ENCODE measurements at places on chromosomes 16 and 17.

DNA sequence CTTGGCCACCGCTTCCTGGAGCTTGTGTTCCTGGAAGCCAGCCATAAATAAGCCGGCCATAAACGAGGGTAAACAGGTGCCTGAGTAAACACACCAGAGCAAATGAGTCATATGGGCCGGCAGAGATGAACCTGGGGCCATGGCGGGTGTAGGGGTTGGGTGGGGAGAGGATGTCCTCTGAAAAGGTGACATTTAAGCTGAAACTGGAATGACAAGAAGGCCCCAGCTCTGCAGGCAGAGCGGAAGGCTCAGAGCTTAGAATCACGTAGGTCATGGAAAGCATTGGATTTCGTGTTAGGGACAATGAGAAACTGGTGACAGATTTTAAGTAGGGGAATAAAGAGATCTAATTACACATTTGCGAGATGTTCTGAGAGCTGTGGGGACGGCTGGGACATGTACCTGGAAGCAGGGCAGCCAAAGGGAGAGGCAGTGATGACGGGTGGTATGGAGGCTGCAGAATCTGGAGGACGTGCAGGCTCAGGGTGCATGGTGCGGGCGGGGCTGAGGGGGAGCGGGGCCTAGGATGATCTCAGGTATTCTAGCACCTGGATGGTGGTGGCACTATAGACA, 8.1 kb upstream of the DNASE1 start:
- DNase-seq = no peak

- DNase-seq = no peak
Measured at GRCh38 chr17:63476854-63477479, at the start of gene ACE. TSS of gene ACE (plus strand) at chr17:63477061. CDS start at chr17:63477095, 34 bp downstream.

- DNase-seq = no peak
Measured at GRCh38 chr16:325375-326145, 27.0 kb downstream of the AXIN1 start.

GRCh38 chr17:72099919-72100318, 20.9 kb upstream of the SOX9 start:
- no peak for DNase-seq

DNA sequence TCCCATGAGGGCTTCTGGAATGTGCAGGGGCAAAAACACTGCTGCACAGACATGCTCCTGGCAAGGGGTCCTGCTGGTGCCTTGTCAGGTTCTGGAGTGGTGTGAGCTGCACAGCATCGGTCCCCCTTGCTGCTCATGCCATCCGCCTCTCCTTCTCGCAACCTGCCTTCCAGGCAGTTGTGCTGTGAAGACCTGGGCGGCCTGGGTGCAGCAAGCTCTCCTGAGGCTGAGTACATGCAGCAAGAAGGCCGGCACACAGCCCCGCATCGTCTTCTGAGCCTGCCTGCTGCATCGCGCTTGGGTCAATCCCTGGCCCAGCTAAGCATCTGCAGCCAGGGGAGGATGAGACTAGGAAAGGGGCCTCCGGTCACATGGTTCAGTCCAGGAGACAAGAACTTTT, 478 bp upstream of the TRPV1 start:
- DNase-seq = no peak

DNA sequence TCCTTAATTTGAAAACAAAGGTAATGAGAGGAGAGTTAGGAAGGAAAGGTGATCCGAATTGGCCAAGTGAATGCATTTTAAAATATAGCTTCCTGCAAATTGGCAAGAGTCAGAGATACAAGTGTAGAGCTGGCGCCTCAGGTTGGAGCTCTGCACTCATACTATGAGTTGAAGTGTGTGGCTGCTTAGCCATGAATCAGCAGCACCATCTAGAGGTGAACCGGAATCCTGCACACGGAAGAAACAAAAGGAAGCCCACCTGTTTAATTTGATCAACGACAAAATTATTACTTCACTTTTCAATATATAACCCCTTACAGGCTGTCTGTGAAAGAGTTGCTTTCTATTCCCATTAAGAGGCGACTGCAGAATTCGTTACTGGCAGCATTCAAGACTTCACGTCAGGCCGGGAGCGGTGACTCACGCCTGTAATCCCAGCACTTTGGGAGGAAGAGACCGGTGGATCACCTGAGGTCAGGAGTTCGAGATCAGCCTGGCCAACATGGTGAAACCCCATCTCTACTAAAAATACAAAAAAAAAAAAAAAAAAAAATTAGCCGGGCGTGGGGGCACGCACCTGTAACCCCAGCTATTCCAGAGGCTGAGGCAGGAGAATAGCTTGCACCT, 1253.7 kb upstream of the CDH8 start:
- DNase-seq = no peak

DNA sequence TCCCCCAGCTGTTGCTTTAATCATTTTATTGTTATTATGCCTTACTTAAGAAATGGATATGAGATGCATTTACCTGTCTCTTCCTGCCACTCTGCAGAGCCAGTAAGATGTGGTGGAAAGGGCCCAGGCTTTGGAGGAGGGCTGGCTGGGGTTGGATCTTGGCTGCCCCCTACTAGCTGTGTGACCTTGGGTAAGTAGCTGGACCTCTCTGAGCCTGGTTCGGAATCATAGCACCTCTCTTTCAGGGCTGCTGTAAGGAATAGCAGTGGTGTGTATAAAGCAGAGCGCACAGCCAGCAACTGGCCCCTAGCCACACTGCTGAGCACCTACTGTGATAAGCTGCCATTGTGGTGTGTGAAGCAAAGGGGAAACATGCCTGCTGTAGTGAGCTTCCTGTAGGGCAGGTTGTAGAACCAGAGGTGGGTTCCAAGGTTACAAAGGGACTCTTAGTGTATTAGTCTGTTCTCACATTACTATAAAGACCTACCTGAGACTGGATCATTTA, 23.9 kb downstream of the MAPT start:
- no peak for DNase-seq

- peak; percentile 58 for DNase-seq
Measured at GRCh38 chr17:45170931-45171337, 9.3 kb downstream of the HEXIM2 start.

- no peak for DNase-seq
Measured at GRCh38 chr16:1620391-1620790, 8.2 kb downstream of the CRAMP1 start.

All from hypothalamus (tissue), 51 donors.